ENCODE measurements at places on chromosomes 1 and 21.

DNA sequence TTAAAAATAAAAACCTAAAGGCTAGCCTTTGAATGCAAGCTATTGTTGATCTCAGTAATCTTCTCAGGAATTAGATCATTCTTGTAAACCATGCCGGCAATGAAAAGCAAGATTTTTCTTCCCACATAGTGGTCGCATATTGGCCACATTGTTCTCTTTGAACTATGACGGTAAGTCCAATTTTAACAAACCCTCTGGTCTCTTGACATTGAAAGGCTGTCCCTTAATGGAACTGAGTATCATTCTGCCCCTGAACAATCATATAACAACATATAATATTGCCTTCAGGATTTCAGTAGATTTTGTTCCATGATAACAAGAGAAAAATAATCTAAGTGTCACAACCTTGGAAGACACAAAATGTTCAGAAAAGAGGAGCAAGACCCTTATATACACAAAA is 1.3 kb downstream of the TNNI3K start:
- no peak for DNase-seq

GRCh38 chr1:175755516-175756070 is 12.2 kb upstream of the TNR start:
- DNase-seq, result no peak

- no peak for DNase-seq
Measured at GRCh38 chr1:208855403-208855802, 611.2 kb upstream of the PLXNA2 start.

- no peak for DNase-seq
Measured at GRCh38 chr1:110750562-110750961, 75.8 kb upstream of the KCNA3 start.

DNA sequence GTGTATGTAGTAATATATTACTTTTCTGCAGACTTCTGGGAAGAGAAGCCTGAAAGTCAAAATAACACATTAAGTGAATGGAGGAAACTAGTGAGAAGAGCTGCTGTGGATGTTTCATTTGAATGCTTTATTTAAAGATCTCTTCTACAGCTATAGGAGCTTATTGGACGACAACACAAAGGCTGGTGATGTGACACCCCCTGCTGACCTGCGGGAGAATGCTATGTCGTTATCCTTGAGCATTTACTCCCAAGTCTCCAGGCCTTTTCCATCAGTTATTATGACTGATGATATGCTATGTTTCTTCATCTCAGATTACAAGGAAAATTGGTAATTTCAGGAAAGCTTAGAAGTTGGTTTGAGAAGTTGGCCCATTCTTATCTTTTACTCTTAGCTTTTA is 22.3 kb upstream of the PLA2G4A start:
- DNase-seq, result no peak

DNA sequence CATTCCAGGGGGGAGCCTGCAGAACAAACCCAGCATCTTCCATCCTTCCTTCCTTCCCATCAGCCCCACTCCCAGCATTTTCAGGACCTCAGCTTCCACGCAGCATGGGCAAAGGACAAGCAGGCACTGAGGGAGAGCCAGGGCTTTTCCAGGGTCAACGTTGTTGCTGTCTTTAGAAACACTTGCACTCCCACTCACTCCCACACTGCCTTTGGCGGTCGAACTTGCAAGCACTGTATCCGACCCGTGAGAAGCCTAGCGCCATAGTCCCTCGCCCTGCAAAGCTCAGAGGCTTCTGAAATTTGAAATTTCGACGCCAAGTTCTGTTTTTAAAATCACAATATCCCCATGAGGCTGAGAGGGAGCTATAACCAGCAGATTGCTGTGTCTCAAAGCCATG is 47.4 kb downstream of the KCNAB2 start:
- no peak for DNase-seq

GRCh38 chr1:216904471-216904870 is 181.2 kb upstream of the ESRRG start:
- DNase-seq, result no peak

DNA sequence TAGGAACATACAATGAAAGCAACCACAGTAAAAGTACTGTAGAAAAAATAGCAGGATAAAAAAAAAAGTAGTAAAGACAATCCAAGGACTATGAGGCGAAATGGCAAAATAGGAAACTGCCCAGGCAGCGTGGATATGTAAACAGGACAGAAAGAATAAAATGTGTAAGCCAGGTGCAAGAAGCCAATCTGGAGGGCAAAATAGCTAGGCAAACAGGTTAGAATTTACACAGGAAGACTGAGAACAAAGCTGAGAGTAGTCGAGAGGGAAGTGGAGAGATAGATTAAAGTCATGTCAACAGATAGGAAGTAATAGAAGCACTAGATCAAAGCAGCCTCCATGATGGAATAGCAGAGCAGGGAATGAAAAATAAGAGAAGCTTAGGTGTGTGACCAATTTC is 124.2 kb upstream of the B3GALT2 start:
- peak; percentile 98 for DNase-seq

- peak; percentile 46 for DNase-seq
Measured at GRCh38 chr1:115980998-115981993, 5.0 kb downstream of the SLC22A15 start.

All from NCI-H146 (cell line).